Glomerular endothelial cell (primary cell): ENCODE measurements at places on chromosomes 11 and 22.

DNA sequence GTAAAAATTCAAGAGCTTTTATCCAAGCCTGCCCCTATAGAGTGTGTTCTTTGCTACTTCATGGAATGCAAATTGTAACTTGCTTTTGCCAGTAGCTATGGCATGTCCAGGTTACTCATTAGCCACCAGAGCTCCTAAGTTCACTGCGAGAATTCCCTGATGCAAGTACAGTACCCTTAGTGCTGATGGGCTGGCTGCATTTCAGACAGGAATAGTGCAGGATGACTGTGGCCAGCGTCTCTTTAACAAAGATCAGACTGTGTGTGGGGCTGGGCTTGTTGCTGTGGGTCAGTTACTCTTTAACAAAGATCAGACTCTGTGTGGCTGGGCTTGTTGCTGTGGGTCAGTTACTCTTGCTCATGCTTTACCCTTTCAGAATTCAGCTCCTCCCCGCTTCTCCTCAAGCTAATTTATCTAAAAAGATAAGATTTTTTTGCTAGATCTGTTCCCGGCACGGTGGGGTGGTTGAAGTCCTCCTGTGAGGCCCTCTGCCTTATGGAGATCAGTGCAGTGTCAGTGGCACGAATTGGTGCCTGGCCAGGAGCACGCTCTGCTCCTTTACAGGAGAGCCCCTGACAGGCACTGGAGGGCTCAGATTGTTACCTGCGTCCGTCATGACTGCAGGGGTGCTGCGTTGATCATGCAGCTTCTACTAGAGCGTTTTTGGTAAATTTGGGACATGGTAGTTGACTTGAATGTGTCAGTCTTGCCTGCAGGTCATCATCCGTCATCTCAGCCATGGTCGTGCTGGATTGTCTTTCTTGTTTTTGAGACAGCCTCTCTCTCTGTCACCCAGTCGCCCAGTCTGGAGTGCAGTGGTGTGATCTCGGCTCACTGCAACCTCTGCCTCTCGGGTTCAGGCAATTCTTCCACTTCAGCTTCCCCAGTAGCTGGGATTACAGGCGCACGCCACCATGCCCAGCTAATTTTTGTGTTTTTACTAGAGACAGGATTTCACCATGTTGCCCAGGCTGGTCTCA is 27.0 kb downstream of the AP2A2 start:
- no peak for DNase-seq

- DNase-seq: no peak
These were observed 19.8 kb downstream of the USP35 start for GRCh38 chr11:78208257-78209165.

GRCh38 chr22:20206709-20207215 is 55.9 kb upstream of the CCDC188 start:
- no peak for DNase-seq

- DNase-seq: no peak
These were observed 11.3 kb downstream of the PCSK7 start for GRCh38 chr11:117220568-117220967.

- DNase-seq: no peak
These were observed 134.1 kb downstream of the CCDC34 start for GRCh38 chr11:27228906-27229290.

DNA sequence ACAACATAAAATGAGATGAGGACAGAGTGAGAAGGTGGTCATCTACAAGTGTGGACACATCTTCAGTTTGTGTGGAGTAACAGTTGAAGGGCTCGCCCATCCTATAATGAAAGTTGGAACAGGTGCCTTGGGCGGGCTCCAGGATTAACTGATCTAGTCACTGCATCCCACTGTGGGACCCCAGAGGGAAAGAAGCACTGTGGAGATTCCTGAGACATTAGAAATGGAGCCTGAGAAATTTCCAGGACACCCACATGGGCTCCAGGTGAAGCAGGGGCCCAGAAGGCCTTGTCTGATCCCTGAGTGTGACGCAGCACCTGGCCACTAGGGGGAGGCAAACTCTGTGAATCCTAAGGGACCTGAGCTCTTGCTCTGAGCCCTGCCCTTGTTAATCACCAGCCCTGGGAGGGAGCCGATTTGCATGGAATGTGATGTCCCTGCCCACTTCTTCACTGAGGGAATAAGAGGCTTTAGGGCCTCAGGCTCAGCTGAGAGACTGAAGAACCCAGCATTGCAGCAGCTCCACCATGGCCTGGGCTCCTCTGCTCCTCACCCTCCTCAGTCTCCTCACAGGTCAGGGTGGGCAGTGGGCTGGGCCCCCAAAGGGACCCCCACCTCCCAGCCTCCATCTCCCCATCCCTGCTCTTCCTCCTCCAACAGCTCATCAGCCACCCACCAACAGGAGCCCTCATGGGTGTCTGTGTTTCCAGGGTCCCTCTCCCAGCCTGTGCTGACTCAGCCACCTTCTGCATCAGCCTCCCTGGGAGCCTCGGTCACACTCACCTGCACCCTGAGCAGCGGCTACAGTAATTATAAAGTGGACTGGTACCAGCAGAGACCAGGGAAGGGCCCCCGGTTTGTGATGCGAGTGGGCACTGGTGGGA is 98.4 kb downstream of the VPREB1 start:
- no peak for DNase-seq

GRCh38 chr11:128692753-128693415 is 988 bp upstream of the FLI1 start:
- DNase-seq: no peak

DNA sequence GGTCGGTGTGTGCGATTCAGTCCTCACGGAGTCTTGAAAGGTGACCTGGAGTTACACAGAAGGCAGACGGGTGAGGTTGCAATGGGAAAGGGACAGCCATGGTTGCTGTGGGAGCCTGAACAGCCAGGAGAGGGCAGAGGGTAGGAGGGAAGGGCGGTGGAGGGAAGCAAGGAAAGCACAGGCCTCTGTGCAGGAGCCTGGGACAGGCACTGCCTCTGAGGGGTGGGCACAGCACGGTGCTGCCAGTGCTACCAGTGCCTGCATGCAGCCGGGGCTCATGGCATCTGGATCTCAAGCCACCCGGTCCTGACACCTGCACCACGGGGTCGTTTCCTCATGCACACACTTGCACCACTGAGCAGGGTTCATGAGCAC is 401.0 kb downstream of the TBC1D22A start:
- no peak for DNase-seq

DNA sequence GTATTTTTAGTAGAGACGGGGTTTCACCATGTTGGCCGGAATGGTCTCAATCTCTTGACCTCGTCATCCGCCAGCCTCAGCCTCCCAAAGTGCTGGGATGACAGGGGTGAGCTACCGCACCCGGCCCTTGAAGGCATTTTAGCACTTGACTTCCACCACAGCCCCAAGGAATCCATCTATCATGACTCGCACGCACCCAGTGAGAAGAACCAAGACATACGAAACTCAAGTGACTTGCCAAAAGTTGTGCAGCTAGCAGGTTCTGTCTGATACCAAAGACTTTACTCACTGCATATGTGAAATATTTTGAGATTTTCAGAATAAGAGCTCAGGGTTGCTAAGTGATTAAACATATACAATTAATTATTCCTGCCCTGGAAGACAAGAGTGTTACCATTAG is 21.0 kb downstream of the FLI1 start:
- DNase-seq: no peak

GRCh38 chr11:116500947-116501602 is 271.7 kb downstream of the BUD13 start:
- DNase-seq: no peak

- DNase-seq: no peak
These were observed 663 bp downstream of the MYH9 start for GRCh38 chr22:36386900-36387708.

DNA sequence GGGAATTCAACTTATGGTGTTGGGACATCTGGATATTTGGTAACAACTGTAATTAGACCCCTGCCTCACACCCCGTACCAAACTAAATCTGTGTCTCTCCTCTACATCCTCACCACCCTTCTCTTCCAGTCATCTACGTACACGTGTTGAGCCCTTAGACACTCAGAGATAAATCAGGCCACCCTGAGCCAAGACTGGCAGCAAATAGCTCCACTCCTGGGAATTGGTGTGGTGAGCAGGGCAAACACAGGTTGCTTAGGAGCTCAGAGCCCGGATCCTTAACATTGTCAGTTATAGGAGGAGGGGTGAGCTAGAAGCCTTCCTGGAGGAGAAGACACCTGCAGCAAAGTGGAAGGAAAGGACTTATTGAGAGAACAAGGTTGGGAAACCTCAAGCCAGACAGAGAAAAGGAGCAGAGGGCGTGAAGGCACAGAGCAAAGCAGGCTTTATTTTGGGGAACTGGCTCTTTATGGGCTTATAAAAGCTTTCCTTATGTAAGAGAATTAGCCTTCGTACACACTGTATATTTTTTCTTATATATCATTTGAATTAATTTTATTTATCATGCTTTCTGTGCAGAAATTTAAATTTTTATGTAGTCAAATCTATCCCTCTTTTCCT is 36.9 kb upstream of the KLHL35 start:
- DNase-seq: no peak

DNA sequence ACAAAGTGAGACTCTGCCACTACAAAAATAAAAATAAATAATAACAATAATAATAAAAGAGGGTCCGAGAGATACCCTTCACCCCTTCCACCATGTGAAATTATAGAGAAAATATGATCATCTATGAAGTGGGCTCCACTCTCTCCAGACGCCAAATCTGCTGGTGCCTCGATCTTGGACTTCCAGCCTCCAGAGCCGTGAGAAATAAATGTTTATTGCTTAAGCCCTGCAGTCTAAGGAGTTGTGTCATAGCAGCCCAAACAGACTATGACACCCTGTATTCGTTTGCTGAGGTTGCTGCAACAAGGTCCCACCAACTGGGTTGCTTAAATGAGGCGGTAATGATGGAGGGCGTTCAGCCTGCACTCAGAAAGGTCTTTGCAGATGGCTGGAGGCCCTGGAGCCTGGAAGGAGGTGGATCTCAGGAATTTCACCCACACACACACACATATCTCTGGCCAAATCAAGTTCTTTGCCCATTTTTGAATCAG is 7.6 kb upstream of the SEPTIN5 start:
- DNase-seq: no peak

DNA sequence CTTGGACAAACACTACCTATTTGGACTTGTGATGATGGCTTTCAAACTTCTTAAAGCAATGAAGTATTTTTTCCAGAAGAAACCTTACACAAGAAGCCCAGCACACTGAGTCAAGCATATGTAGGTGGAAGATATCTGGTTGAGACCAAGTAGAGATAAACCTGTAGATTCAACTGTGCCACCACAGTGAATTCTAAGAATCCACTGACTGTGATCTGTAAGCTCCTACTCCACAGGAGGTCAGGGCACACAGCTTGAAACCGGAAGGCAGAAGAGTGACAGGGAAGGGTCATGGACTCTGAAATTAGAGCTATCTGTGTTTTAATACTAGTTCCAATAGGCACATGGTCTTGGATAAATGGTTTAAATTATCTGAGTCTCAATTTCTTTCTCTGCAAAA is 404.5 kb downstream of the ETS1 start:
- DNase-seq: no peak

GRCh38 chr11:46484101-46484500 is 92.5 kb upstream of the CHRM4 start:
- DNase-seq: no peak

DNA sequence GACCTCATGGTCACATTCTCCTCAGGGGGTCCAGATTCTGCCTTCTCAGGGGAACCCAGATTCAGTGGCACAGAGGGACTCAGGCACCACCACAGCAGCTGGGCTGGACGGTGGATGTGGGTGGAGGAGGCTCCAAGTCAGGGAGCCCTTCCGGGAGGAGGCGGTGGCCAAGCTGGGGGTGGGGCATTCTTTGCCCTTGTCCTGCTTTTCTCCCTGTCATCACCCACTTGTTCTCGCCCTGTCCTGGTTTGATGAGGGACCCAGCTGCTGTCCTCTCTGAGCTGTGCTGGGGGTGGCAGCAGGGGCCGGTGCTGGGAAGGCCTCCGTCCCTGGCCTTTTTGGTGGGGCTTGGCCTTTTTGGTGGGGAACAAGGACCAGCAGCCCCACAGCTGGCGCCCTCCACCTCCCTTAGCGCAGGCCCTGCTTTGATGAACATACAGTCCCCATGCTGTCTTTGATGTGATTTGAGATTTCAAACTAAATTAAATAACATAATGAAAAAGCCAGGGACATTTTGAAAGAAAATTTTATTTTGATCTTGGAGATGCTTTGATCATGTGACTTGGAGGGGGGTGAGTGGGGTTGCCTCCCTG is 1168.2 kb downstream of the BRD1 start:
- no peak for DNase-seq

DNA sequence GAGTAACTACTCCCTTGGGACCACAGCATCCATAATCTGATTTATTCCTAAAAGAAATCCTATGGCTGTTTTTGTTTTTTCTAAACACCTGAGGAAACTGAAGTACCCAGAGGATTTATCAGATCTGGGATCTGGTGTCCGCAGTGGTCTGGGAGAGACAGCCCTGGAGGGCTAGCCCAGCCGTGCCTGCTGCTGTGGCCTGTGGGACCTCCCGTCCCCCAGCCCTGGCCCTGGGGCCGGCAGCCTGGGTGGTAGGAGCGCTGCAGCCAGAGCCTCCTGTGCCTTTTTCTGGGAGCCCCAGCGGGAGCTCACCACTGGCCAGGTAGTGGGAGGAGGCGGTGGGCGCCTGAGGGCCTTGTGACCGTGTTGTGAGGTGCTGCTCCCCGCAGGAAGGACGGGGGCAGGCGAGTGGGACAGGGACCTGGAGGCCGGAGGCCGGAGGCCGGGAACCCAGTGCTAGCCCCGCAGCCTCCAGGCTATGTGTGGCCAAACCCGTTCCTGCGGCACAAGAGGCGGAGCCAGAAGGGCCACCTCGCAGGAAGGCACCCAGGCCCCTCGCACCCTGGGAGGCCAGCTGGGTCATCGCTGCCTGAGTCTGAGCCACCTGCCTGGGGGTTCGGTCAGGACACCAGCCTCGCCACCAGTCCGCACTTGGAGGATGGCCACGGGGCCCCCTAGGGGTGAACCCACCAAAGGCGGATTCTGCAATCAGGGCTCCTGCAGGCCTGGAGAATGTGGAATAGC is 18.2 kb upstream of the C11orf96 start:
- no peak for DNase-seq

DNA sequence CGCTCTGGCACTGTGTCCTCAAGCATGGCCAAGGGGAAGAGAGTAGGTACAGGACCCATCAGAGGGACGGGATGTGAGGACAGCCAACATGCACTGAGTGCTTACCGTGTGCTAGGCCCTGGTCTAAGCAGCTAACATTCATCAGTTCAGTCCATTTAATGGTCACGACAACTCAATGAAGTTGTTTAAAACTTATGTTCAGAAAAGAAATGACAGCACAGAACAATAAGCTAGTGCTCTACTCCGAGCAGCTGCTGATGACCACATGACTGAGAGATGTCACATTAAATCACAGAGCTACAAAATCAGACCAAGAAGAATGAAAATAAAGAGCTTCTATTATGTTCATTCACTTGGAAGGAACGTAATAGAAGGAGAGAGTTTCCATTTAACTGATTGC is 26.3 kb downstream of the PRDM10 start:
- DNase-seq: no peak

- no peak for DNase-seq
These were observed 59.1 kb downstream of the CLMP start for GRCh38 chr11:123135863-123136446.

GRCh38 chr11:94455861-94456260 is 37.8 kb downstream of the MRE11 start:
- no peak for DNase-seq
